ENCODE measurements at places on chromosomes 13 and 19.
A peak's percentile ranks its signal among the peaks of the same experiment; 100 is the strongest.

GRCh38 chr19:5452594-5453565 lies 2.3 kb upstream of the ZNRF4 start:
- DNase-seq = peak; percentile 37

- no peak for DNase-seq
Measured at GRCh38 chr19:51365965-51366388, at the start of gene ETFB. Gene ETFB (minus strand): TSS chr19:51366388. CDS start chr19:51366326, 62 bp downstream.

DNA sequence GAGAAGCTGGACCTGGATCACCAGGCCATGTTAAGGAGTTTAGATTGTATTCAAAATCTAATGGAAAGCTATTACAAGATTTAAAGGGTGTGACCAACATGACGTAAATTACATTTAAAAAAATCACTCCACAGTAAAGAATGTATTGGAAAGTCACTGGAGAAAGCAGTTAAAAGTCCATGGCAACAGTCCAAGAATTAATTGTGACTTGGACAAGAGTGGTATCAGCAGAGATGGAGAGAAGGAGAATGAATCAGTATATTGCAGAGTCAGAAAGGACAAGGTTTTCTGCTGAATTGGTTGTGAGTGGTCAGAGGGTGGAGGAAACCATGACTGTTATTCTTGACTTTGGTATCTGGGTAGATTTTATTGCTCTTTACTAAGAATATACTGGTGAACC lies 535.1 kb upstream of the SLITRK1 start:
- no peak for DNase-seq

DNA sequence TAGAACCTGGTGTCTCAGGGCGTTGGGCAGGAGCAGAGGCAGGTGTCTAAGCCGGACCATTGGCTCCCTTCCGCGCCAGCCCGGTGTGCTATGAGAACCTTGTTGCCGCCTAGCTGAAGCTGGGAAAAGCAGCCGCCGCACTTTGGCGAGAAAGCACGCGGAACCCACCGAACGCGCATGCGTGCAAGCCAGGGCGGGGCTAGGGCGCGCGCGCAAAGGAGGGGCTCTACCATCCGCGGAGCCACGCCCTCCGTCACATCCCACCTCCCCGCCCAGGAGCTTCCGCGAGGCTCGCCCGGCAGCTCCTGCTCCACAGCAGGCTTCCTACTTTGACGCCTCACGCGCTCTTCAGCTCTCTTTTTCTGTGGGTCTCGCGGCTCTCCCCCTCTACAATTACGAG lies 51.3 kb downstream of the WDR87 start:
- no peak for DNase-seq

DNA sequence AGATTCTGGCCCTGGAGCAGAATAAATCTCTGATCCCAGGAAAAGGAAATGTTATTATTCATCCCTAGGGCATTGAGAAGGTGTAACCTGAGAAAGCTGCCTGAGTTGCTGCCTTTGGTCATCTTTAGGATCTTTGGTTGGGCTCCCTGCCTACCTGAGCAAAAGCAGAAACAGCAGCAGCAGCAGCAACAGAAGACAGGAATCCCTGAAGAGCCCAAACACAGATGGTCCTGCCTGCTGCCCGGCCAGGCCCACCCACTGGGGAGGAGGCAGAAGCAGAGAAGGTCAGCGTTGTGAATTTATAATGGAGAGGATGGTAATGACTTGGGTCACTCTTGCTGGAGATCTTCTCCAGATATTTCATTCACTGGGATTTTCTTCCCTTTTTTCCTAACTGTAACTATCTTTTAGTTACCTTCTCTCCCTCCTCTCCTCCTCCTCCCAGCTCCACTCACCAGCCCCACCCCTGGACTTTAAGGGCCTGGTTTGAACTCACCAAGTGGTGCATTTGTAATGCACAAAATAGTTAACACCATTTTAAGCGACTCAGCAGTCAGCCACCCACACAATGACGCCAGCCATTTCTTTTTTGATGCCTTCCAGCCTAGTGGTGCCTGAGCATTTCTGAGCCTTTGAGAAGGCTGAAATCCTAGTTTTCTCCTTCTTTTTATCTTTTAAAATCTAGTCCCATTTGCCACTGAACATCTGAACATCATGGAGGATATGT lies 91.7 kb downstream of the HSPH1 start:
- DNase-seq = no peak

DNA sequence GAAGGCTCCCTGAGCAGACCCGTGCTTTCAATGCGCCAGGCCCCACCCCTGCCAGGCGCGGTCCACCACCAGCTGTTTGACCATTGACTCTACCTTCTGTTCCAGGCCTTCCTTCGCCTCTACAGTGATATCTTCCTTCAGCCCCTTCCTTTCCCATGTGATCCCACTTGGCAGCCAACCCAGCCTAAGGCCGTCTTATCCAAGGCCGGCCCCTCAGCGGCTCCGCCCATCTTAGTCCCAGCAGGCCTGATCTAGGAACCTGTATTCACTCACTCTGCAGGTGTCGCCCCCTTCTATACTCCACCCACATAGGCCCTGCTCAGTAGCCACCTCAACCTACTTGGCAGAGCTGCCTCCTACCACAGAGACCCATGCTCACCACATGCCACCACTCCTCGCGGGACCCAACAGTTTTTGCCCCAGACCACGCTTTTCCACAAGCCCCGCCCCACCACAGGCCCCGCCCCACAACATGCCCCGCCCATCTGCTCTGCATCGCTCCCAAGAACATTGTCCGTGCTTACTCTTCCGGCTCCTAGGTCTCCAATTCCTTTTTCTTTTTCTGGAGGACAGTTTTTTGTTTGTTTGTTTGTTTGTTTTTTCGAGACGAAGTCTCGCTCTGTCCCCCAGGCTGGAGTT lies 2.9 kb downstream of the RASIP1 start:
- peak; percentile 69 for DNase-seq

GRCh38 chr19:41420101-41420880 lies 6.9 kb downstream of the B3GNT8 start:
- DNase-seq = no peak

DNA sequence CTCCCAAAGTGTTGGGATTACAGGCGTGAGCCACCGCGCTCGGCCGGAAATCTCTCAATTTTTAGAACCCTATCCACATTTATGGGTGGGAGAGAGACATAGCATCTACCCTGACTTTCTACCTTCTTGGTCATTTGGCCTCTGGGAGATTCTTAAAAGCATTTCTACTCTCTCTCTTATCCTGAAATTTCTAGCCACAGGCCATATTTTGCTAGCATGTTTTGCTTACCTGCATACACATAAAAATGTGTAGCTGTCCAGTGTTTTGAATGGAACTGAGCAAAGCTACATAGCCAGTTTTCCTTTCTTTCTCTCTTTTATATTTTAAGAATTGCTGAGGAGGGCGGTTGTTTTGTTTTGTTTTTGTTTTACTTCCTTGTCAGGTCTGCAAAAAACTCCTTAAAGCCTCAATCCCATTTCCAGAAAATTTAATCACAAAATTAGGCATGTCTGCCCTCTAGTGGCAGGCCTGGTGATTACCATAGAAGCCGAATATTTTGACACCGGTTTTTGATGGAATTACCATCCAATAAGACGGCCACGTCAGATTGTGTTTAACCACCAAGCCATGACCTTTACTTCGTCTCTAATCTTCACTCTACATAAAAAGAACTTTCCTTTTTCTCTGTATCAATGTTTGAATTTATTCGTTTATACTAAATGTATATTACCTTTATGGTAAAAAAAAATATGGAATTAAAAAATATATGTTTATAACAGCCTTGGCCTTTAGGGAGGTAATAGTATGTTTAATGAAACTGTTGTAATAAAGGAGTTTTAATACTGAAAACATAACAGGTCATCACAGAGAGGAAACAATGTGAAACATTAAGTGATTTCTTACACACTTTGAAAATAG lies 34.4 kb upstream of the OXGR1 start:
- peak; percentile 45 for DNase-seq

Measured in neural progenitor cell (in vitro differentiated cells).